ENCODE measurements at places on chromosomes 2 and 18. TPM values are rescaled to one million over a fixed set of nuclear protein-coding genes. Genes with fewer than 3 reads are reported as not detected.

DNA sequence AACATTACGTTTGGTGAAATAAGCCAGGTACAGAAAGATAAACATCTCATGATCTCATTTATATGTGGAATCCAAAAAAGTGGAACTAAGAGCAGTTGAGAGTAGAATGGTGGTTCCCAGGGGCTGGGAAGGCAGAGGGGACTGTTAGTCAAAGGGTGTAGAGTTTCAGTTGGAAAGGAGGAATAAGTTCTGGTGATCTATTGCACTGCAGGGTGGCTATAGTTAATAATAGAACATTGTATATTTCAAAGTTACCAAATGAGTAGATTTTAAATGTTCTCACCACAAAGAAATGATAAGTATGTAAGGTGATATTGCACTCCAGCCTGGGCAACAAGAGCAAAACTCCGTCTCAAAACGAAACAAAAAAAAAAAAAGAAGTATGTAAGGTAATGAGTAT, 260.1 kb upstream of the RAB6C start:
- DNase-seq = no peak

- no peak for DNase-seq
Measured at GRCh38 chr2:207182911-207183310, 17.2 kb upstream of the KLF7 start.

Gene C2orf72
- total RNA-seq = 0.41 TPM

Gene DES
- total RNA-seq = not detected
